ENCODE measurements at places on chromosomes 6 and 20.

DNA sequence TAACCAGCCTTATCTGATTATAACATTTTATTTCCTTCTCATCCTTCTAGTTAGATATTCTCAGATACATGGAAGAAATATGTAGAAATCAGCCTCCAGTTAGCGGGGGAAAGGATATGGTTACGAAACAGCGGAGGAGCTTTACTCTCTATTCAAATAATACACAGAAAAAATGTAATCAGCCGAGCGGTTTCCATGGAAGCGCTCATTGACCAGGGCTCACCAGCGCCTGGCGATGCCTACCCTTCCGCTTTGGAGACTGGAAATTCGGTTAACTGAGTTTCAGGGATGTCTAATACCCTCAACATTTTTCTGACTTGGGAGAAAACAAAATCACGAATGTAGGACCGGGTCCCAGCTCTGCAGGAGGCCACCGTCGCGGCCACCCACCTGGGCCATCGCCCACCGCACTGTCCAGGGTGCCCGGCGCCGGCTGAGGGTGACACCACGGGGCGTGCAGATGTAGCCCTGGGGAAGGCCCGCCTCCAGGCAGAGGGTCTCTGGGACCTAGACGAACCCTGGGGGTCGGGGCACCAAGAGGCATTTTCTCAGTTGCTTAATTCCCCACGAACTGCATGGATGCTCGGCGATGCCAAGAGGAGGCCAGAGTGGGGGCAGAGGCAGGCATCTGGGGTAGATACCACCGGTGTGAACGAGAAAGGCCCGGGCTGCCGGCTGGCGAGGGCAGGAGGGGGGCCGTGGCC, 1.7 kb downstream of the PRR18 start:
- DNase-seq, result no peak

- DNase-seq, result no peak
Observed at GRCh38 chr6:120576061-120576460, 758.2 kb downstream of the TBC1D32 start.

GRCh38 chr6:137901454-137901853, 34.4 kb downstream of the TNFAIP3 start:
- DNase-seq, result no peak

GRCh38 chr6:105606831-105607463, 204.1 kb upstream of the PREP start:
- DNase-seq, result no peak

GRCh38 chr6:27911956-27912446, at the start of gene OR2B2:
OR2B2 (minus strand) TSS chr6:27912396; CDS start chr6:27912319, 77 bp downstream.
- DNase-seq, result no peak

GRCh38 chr20:63280929-63281545, 8.4 kb downstream of the ARFGAP1 start:
- DNase-seq, result no peak

GRCh38 chr6:37488476-37488875, 11.2 kb downstream of the CCDC167 start:
- DNase-seq, result no peak

DNA sequence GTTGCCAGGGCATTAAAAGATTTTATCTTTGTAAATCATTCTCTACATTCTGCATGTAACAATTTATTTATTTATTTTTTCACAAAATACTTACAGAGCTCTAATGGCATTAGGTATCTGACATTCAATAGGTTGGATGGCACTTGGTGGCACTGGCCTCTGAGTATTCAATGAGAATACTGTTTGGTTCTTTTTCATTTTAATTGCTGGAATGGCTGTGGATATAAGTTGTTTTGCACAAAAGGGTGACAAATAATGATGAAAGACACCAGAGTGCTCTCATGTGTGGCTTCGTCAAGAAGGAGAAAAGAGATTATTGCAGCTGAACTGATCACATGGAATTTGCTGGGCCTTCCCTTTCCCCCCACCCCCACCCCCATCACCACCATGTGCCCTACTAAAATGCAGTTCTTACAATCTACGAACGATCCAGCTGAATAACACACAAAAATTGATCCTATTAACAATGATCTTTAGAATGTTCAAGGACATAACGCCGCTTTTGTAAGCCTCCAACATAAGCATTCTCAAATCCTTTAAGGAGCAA, 195.2 kb upstream of the POU3F2 start:
- no peak for DNase-seq

GRCh38 chr20:60473211-60473610, 515.0 kb downstream of the CDH26 start:
- DNase-seq, result no peak

DNA sequence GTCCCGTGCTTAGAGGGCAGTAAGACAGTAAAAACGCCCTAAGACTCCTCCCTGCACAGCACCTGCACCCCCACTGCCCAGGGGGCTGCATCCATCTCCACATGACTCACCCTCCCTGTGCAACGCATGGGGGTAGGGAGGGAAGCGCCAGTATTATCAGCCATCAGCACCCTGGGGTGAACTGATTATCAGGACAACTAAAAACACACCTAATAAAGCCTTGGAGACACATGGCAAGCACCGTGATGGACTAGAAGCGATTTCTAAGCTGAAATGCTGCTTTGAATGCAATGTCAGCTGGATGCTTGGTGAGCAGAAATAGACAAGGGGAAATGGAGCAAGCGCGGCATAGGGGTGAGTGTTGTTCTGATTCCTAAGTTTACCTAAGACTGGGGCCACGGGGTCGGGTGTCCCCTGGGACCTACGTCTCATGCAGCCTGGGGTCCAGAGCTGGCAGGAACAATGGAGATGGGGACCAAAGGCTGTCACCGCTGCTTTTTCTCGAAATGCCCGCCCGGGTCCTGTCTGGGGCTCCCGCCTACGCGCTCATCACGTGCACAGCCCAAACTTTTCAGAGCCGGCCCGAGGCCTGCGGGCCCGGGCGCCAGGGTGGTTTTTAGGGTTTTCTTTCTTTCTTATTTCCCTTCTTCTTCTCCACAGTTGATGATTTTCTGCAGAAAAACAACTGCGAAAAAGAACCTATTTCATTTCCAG, 702 bp upstream of the TNFAIP3 start:
- DNase-seq, result no peak

DNA sequence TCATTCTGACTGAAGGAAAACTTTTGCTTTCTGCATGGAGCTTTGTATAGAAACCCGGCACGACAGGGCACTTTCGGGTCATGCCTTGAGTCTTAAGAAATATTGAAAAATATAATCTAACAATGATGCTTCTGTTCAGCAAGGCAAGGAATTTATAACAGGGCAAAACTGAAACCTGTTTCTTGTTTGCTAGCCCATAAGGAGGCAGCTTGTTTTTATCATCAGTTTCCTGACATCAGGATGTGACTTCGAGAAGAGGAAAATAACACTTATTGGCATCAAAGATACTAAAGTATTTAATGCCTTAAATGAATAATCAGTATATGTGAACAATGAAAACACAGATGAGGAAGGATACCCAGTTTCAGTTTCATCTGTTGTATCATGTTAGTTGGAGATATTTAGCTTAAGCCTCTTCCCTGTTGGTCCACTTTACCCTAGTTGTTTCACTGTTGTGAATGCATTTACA, 146.5 kb downstream of the CDKAL1 start:
- no peak for DNase-seq

- no peak for DNase-seq
Observed at GRCh38 chr6:137487181-137487868, 6.9 kb downstream of the OLIG3 start.

- DNase-seq, result no peak
Observed at GRCh38 chr6:166997768-166998255, 1.4 kb upstream of the CEP43 start.

DNA sequence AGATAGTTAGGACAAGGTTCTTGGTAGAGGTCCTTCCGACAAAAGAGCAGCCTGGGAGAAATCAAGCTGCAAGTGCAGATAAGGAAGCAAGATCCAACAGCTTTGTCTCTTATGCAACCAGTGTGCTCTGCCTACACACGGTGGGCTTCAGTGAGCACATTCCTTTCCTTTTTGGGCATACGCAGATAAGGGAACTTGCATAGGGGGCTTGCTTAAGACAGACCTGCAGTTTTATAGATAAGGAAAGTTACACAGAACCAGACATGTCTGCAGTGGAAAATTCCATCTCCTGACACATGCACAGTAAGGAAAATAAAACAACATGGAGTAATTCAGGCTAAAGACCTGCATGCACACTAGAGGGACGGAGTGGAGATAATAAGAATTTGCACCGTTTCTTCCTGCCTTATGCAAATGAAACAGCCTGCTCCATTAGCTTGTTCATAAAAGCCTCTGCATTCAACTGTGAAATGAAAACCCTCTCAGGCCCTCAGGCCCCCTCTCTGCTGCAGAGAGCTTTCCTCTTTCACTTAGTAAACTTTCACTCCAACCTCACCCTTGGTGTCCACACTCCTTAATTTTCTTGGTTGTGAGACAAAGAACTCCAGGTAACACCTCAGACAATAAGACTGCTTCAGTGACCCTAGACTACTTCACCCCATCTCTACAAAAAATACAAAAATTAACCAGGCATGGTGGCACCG, 97.5 kb upstream of the MYLIP start:
- DNase-seq, result no peak

DNA sequence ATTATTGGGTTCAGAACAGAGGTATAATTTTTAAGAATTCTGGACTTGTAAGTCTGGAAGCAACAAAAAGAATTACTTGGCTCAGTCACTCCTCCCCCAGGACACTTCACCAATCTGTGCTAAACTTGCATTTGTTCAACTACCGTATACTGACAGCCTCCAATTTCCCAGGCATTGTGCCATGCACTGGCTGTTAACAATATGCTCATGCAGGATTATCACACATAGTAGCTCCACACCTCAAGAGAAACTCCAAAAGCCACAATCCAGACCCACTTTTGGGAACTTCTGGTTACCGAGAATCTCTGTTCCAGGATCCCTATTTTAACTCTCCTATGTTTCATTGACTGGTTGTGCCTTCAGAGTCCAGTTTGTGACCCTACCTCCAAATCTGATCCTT, 7.7 kb downstream of the ADGRF1 start:
- no peak for DNase-seq

DNA sequence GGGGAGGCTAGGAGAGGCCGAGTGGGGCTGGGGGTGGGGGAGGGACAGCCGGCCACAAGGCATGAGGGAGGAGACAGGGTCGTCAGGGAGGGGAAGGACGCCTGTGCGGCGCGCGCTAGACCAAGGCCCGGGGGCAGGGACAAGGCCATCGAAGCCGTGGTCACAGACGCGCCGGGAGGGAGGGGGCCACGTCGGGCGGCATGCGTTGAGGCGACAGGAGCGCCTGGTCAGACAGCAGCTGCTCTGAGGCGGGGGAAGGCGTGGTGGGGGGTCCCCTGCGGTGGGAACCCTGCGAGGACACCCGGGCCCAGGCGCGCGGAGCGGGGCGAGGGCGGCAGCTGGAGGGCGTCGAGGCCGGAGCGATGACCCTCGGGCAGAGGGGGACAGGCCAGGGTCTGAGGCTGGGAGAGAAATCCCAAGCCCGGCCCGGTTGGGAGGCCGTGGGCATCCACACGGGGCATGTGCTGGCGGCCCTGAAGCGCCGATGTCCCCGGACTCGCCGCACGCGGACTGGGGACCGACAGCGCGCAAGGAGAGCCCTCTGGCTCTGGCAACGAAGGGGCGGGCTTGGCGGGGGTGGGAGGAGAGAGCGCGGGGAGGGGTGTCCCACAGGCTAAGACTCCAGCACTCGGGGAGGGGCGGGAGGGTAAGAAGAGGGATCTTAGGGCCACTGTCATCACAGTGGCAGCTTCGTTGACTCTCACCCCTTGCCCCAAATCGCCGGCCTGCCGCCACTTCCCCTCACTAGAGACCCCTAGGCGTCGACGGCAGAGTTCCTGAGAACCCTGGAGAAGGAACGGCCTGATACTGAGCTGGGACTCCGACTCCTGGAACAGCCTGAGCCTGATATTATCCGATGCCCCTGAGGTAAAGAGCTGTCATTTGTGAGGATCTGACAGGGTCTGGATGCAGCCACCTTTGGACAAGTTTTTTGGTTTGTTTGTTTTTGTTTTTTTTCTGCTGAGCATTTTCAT, 5.0 kb downstream of the TMEM239 start:
- DNase-seq, result no peak

DNA sequence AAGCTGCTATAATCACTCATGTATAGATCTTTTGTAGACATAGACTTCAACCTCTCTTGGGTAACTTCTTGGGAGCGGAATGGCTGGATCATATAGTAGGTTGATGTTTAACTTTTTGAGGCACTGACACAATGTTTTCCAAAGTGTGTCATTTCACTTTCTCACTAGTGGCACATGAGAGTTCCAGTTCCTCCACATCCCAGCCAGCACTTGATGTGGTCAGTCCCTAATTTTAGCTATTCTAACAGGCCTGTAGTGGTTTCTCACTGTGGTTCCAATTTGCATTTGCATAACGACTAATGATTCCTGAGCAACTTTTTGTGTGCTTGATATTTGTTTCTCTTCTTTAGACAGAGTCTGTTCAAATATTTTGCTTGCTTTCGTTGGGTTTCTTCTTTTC, 221.3 kb downstream of the DLL1 start:
- no peak for DNase-seq

- DNase-seq, result no peak
Observed at GRCh38 chr6:33391922-33392594, 435 bp downstream of the KIFC1 start.

DNA sequence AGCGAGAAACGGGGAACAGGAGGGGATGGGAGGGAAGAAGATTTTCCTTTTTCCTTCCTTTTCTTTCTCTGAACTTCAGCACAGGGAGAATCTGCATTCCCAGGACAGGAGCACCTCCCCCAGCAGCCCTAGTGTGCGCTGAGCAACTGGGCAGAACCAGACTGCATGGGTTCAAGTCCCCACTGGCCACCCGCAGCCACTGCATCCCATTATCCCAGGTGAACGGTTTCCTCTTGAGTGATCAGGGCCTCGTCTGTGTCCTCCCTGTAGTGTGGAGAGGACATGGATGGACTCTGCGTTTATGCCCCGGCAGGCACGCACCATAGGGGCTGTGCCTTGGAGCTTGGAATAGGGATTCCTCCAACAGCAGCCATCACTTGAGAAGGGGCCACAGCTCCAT, 53.0 kb downstream of the ANKRD60 start:
- peak; percentile 53 for DNase-seq

DNA sequence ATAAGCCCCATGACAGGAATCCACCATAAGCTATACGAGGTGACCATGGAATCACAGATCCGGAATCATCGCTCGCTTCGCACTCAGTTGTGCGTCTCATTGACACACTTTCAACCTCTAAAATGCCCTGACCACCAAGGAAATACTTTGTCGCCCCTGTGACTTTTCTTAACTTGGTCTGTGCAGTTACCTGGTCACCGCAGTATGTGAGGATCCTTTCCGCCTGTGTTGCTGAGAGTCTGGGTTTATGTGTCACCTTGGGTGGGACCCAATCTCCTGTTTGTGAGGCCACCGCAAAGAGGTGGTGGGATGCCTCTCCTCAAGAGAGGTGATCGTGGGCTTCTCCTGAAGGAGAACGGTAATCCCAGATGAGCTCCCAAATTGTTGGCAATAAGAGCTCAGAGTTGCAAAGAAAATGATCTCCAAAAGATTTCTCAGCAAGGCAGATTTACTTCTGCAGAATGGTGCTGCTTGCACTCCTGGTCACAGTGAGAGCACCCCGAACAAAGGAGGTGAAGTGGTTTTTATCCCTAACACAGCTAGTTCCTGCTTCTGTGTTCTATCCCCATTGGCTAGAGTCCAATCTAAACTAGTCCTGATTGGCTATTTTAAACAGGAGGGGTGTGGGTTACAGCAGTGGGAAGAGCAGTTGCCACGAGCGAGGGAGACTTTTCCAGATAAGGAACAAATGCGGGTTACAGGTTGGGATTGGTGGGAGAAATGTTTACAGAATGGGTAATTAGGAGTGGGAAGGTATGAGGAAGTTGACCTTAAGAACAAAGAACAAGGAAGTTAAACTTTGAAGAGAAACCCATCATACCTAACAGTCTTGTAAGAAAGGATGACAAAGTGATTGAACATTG, 9.1 kb upstream of the ZNFX1 start:
- no peak for DNase-seq

Data from chondrocyte (in vitro differentiated cells).